HepG2 (cell line): ENCODE measurements at places on chromosomes 2 and 18. TPM values are rescaled to one million over a fixed set of nuclear protein-coding genes. Genes with fewer than 3 reads are reported as not detected.

GRCh38 chr2:112173646-112174319 is 35.6 kb downstream of the FBLN7 start:
- H3K36me3 ChIP-seq = no peaks in the 10 kb centered on the region
- no peak overlapping the region for H3K27ac ChIP-seq
- H3K4me3 ChIP-seq = peak overlapping the region; percentile 19; the same call in 1 of the 2 replicates
- peak; percentile 13 for DNase-seq
- H3K4me1 ChIP-seq = peaks cover 43% of the 10 kb centered on the region

GRCh38 chr2:67399144-67399543 is 2.0 kb downstream of the ETAA1 start:
- peaks cover 29% of the 10 kb centered on the region for H3K4me1 ChIP-seq
- no peak overlapping the region for H3K27ac ChIP-seq
- H3K27me3 ChIP-seq = no peaks in the 10 kb centered on the region
- H3K36me3 ChIP-seq = no peaks in the 10 kb centered on the region; the same call in 1 of the 2 replicates

- H3K36me3 ChIP-seq = no peaks in the 10 kb centered on the region
- no peaks in the 10 kb centered on the region for H3K4me1 ChIP-seq
Measured at GRCh38 chr2:41998186-41999127, 49.4 kb upstream of the PKDCC start.

DNA sequence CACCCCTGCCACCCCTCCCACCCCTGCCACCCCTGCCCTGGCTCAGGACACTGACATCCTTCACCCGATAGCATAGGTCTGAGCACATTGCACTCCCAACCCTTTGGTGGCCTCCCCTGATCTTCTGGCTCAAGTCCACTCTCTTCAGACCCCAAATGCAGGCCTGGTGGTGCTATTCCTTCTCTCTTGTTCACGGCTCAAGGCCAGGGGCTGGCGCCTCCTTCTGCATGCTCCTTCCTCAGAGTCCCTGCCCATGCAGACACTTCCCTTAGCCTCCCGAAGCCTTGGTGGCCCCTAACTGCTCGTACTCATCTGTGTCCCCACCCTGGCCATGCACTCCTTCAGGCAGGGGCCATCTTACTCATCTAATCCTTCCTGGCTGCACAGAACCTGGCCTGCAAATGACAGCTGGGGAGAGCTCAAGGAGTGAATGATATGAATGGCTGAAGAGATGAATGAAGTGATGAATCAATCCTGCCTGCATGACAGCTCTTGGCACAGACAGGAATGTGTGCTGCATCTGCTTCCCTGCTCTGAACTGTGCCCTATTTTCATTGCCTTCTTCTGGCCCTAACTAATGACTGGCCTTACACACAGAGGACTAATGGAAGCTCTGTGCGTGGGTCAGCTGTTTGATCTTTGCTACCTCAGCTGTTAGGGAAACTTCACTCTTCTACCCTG is 290.8 kb downstream of the DYSF start:
- peaks cover 26% of the 10 kb centered on the region; the same call in 1 of the 2 replicates for H3K4me1 ChIP-seq
- H3K36me3 ChIP-seq = no peaks in the 10 kb centered on the region
- H3K27me3 ChIP-seq = peaks cover 2% of the 10 kb centered on the region; the same call in 1 of the 2 replicates
- H3K4me3 ChIP-seq = no peak overlapping the region

The LINC00305 gene
- not detected in 2 replicates for polyA plus RNA-seq

- H3K27ac ChIP-seq = no peak overlapping the region
- no peak for DNase-seq
- no peaks in the 10 kb centered on the region for H3K4me1 ChIP-seq
- no peak overlapping the region for H3K4me3 ChIP-seq
- no peaks in the 10 kb centered on the region for H3K36me3 ChIP-seq
- peaks cover 5% of the 10 kb centered on the region; the same call in 2 of the 3 replicates for H3K27me3 ChIP-seq
Measured at GRCh38 chr2:8270699-8271098, 411.2 kb upstream of the ID2 start.

- H3K27ac ChIP-seq = peak overlapping the region; percentile 53
- no peaks in the 10 kb centered on the region for H3K27me3 ChIP-seq
- H3K4me1 ChIP-seq = peaks cover 27% of the 10 kb centered on the region
- H3K36me3 ChIP-seq = no peaks in the 10 kb centered on the region
- H3K4me3 ChIP-seq = no peak overlapping the region
Measured at GRCh38 chr2:200702646-200703118, 109.0 kb upstream of the BZW1 start.

DNA sequence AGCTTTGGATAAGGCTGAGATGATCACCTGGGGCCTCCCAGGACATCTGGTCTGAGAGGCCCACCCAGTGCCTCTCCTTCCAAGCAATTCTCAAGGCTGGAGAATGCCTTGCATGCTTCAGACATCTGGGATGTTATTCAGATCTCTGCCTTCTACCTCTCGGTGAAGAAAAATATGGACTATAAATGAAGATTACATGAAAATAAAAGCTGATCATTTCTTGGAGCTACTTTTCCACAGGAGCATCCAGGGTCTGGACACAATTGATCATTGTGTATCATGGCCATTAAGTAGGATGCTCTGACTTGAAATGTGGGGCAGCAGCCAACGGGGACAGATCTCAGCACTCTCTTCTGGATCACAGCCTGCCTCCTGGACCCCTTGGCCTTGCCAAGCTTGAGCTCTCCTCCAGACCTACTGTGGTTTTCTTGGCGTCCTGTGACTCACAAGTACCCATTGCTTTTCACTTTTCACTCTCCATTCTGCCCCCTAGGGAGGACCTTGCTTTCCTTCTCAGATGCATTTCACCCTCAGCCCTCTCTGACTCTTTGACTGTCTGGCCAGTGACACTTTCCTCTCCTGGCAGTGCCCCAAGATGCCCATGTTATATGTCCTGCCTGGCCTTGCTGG is 203.1 kb downstream of the INSIG2 start:
- no peak overlapping the region for H3K27ac ChIP-seq
- no peaks in the 10 kb centered on the region for H3K4me1 ChIP-seq
- no peaks in the 10 kb centered on the region for H3K27me3 ChIP-seq
- H3K4me3 ChIP-seq = no peak overlapping the region
- no peaks in the 10 kb centered on the region for H3K36me3 ChIP-seq
- DNase-seq = no peak

DNA sequence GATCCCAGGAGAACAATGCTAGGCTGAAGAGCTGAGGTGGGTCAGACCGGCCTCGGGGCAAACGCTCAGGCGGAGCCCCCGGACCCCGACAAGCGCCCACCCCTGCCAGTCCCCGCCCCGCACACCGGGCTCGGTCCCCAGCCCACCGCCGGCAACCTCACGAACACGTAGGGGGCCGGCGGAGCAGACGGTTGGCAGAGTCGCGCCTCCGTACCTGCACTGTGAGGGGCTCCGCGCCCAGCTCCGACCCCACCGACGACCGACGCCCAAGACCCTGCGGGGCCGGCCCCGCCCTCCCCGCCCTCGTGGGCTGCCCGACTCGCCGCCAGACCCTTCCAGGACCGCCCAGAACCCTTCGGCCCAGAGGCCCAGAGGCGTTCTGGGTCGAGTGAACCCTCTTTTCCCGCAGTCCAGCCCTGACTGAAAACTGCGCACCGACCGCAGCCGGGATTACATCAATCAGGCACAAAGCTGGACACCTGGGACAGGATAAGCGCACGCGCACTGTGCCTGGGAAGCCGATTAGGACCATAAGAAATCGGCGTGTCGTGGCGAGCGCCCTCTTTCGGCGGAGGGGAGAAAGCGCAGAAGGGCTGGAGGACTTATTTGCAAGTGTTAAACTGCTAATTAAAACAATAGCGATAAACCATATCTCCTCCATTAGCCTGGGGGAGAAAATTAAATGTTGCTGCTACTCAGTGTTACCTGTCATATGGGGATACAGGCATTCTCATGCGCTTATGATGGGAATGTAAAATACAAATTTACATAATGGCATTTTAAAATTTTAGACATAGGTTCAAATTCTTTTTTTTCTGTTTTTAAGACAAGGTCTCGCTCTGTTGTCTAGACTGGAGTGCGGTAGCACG is 11.7 kb upstream of the DCTN1 start:
- H3K27ac ChIP-seq = peak overlapping the region; percentile 87
- peaks cover 55% of the 10 kb centered on the region for H3K4me1 ChIP-seq
- peak overlapping the region; percentile 98 for H3K4me3 ChIP-seq
- no peaks in the 10 kb centered on the region for H3K27me3 ChIP-seq

The RALB gene
- polyA plus RNA-seq = 28.5 and 37.8 TPM in 2 replicates

The CLASP1 gene
- 9.4 and 11.7 TPM in 2 replicates for polyA plus RNA-seq

The UGT1A4 gene
- not detected in 2 replicates for polyA plus RNA-seq

DNA sequence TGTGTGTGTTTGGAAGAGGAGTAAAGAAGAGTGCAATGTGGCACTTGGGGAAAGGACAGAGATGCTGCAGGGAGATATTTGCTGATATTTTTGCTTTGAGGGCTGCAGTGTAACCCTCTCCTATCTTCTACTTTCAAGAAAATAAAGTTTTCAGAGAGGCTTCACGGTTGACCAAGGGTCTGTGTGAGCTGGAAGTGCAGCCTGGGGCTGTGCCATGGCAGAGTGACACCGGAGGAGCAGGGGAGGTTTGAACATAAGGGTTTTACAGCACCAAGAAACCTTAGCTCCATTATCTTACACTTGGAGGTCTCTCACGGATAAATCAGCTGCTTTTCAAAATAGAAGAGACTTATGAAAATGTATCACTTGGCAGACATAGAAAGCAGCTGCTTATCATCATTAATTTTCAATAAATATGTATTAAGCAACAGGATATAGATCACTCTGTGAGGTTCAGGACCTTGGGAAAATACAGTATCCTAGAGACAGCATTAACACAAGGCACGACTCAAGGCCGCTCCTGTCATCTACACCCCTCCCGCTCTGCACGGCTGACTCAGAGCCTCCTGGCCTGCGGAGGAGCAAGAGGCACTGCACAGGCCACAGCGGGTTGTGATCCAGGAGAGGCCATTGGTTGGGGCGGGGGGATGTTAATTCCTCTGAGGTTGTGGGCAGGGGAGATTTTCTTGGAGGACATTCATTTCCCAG is 127.8 kb downstream of the COPS8 start:
- no peaks in the 10 kb centered on the region for H3K27me3 ChIP-seq
- DNase-seq = no peak
- no peaks in the 10 kb centered on the region for H3K36me3 ChIP-seq
- no peak overlapping the region for H3K4me3 ChIP-seq

- peak; percentile 55 for DNase-seq
- H3K4me3 ChIP-seq = no peak overlapping the region
- no peaks in the 10 kb centered on the region; the same call in 1 of the 2 replicates for H3K4me1 ChIP-seq
- H3K36me3 ChIP-seq = no peaks in the 10 kb centered on the region
Measured at GRCh38 chr2:121748202-121748601, 7.2 kb upstream of the TSN start.

DNA sequence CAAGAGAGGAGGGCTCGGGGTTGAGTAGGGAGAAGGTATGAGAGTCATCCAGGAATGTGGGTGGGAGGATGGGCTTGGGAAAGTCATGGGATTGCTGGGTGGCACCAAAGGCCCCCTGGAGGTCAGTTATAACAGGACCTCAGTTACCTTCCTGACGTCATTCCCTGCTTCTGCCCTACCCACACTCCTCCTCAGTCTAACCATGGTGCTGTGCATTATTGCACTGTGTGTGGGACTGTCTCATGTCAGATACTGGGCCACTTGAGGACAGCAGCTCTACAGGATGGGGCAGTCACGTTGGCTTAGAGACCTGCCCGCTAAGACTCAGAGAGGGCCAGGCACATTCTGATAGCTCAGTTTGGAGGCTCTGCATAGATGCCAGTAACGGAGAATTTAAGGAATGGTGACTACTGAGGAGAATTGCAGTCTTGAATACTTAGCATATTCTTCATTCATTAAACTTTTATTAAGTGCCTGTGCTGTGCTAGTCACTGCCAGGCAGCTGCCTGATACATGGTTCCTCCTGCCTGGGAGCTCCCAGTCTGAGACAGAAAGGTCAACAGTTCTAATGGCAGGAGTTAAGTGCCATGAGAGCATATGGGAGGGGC is 90.5 kb downstream of the LAMA3 start:
- peak; percentile 54 for DNase-seq
- H3K27me3 ChIP-seq = no peaks in the 10 kb centered on the region
- H3K4me3 ChIP-seq = no peak overlapping the region
- no peaks in the 10 kb centered on the region for H3K4me1 ChIP-seq

The IL36G gene
- polyA plus RNA-seq = 0.14 TPM in 1 of 2 replicates, not detected in the other

The PSD4 gene
- 5.8 and 9.1 TPM in 2 replicates for polyA plus RNA-seq
